Endothelial cell (in vitro differentiated cells): ENCODE measurements at places on chromosomes 2 and 18.

GRCh38 chr18:79914614-79915160 is 36.8 kb downstream of the SLC66A2 start:
- no peak for DNase-seq
- no peak overlapping the region for H3K4me3 ChIP-seq
- H3K27me3 ChIP-seq: peaks cover 28% of the 10 kb centered on the region
- H3K36me3 ChIP-seq: peaks cover 47% of the 10 kb centered on the region
- peaks cover 9% of the 10 kb centered on the region for H3K4me1 ChIP-seq

DNA sequence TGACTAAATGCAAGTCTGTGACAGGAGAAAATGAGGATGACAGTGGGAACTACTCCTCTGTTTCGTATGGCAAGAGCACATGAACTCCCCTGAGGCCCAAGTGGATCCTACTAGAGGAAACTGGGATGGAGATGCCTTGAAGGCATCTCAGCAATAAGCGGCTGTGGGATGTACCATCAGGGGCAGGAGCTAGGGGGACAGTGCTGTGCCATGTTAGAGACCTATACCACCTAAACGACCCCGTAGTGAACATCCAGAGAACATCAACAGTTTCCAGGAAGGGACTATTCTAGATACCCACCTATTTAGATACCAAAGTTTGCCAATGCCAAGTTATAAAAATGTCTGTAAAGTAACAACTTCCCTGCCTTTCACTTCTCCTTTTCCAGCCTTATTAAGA is 860.8 kb upstream of the ACVR2A start:
- H3K4me1 ChIP-seq: peaks cover 12% of the 10 kb centered on the region
- no peak overlapping the region for H3K27ac ChIP-seq
- DNase-seq: no peak
- no peak overlapping the region for H3K4me3 ChIP-seq
- no peaks in the 10 kb centered on the region for H3K36me3 ChIP-seq

DNA sequence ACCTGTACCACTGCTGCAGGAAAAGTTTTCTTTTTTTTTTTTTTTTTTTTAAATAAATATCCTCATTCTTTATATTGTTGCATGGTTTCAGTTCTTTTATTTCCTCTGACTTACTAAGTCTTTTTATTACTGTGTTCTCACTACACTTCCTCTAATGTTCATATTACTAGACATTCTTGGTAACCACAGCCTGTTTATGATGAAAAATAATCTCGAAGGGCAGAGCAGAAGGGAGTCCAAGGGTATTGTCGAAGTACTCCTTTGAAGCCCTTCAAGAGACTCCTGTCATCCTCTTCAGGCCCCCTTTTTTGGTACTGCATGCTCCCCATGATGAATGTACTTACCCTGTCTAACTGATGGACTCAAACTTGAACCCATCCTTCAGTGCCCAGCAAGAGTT is 61.2 kb downstream of the RND3 start:
- H3K4me1 ChIP-seq: no peaks in the 10 kb centered on the region
- no peak overlapping the region for H3K4me3 ChIP-seq
- no peak for DNase-seq

DNA sequence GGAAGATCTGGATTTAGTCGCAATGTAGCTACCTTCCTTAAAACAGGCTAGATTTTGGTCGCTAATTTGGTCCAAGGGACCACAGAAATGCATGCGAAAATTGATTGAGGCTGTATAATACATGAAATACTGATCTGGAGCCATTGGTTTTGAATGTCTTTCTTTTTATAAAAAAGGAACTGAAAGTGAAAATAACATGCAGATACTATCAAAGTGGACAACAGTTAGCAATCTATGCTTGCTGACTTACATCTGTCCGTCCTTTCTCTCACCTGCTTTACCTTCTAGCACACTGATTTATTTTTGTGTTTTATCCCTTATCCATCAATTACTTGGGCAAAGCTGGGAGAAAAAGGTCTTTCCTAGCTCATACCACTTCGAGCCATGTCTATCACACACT is 1459.8 kb upstream of the ACVR2A start:
- H3K4me1 ChIP-seq: no peaks in the 10 kb centered on the region
- no peak overlapping the region for H3K27ac ChIP-seq
- no peaks in the 10 kb centered on the region for H3K36me3 ChIP-seq
- no peak for DNase-seq
- H3K4me3 ChIP-seq: no peak overlapping the region

DNA sequence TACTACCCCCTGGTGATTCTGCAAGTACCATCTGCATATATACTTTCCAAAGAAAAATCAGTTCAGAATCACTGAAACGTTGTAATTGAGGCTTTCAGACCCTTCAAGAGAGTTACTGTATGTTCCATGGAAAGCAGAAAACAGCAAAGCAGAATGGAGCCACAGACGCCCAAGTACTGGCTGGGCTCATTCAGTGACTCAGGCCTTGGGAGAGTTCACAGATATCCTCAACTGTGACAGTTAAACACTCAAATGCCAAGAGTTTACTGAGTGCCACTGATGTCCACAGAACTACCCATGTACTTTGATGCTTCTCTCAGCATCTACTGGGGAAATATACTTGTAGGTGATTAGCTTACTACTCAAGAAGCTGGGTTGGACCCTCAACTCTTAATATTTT is 303.4 kb downstream of the TCF4 start:
- H3K36me3 ChIP-seq: no peaks in the 10 kb centered on the region
- DNase-seq: no peak
- H3K4me1 ChIP-seq: peaks cover 18% of the 10 kb centered on the region
- no peak overlapping the region for H3K27ac ChIP-seq

DNA sequence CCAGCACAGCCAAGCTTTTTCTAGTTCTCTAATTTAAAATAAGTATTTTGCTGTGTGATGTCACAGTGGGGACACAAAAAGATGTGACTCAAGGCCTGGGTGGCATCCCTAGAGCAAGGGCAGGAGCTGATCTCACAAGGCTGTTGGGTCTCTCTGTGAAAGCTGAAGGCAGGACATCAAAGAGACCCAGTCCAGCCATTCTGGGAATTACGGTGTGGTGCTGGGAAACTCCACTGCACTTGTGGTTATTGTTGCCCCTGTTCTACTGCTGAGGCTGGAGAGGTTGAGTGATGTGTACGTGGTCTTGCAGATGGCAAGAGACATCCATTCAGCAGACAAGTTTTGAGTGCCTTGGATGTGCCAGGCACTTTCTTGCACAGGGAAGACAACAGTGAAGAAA is 352.9 kb downstream of the CYRIA start:
- H3K27ac ChIP-seq: no peak overlapping the region
- peaks cover 3% of the 10 kb centered on the region for H3K27me3 ChIP-seq
- H3K36me3 ChIP-seq: no peaks in the 10 kb centered on the region
- H3K4me3 ChIP-seq: no peak overlapping the region

DNA sequence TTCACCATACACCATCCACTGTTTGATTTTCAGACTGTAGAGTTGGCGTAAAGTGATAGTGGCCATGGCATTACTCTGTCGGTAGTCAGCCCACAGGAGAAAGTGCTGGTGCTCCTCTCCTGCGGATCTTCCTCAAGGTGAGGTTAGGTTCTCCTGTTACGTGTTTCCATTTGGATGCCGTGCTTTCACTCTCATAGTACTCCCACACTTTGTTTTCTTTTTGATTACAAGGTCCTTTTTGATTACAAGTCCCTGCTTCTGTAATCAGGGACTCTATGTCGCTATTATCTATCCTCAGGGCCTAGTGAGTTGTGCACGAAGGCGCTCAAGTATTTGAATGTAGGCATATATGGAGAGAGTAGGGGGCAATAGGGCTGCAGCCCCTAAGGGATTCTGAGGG is 4.3 kb downstream of the TAF4B start:
- H3K36me3 ChIP-seq: no peaks in the 10 kb centered on the region
- DNase-seq: no peak
- no peak overlapping the region for H3K4me3 ChIP-seq
- peaks cover 12% of the 10 kb centered on the region for H3K4me1 ChIP-seq
- H3K27me3 ChIP-seq: peaks cover 9% of the 10 kb centered on the region

GRCh38 chr2:238497610-238498005 is 70.9 kb downstream of the ASB1 start:
- DNase-seq: no peak
- peaks cover 23% of the 10 kb centered on the region for H3K4me1 ChIP-seq
- H3K27me3 ChIP-seq: peaks cover 8% of the 10 kb centered on the region
- H3K27ac ChIP-seq: no peak overlapping the region
